ENCODE measurements at places on chromosomes 1 and 21.

DNA sequence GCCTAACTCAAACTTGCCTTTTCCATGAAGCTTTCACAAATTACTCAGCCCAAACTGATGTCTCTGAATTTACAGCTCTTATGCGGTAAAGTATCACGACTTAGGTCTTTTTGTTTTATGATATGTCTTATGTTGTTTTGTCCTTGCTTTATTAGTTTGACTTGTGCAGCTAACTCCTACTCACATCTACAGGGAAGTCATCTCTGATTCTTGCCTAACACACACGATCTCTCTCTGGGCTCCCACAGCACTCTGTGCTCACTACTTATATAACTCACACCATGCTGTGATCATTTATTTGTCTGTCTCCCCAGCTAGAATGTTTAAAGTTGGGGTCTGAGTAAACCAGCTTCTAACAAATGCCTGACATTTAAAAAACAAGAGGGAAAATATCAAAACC, 9.3 kb upstream of the PI4KB start:
- H3K4me1 ChIP-seq = peaks cover 10% of the 10 kb centered on the region
- no peak for DNase-seq
- no peaks in the 10 kb centered on the region for H3K36me3 ChIP-seq

GRCh38 chr1:166811691-166812090, 27.6 kb upstream of the POGK start:
- H3K4me3 ChIP-seq = no peak overlapping the region
- H3K4me1 ChIP-seq = no peaks in the 10 kb centered on the region
- peaks cover 14% of the 10 kb centered on the region for H3K27me3 ChIP-seq
- no peak overlapping the region for H3K27ac ChIP-seq

- no peak for DNase-seq
- H3K36me3 ChIP-seq = peaks cover 46% of the 10 kb centered on the region
- H3K4me1 ChIP-seq = peaks cover 71% of the 10 kb centered on the region
- H3K4me3 ChIP-seq = peak overlapping the region; percentile 99
- H3K27me3 ChIP-seq = no peaks in the 10 kb centered on the region
- peak overlapping the region; percentile 83 for H3K27ac ChIP-seq
These were observed 430 bp downstream of the BTG2 start for GRCh38 chr1:203305809-203306088.

- H3K27me3 ChIP-seq = no peaks in the 10 kb centered on the region
- DNase-seq = no peak
- H3K4me3 ChIP-seq = no peak overlapping the region
- H3K36me3 ChIP-seq = peaks cover 6% of the 10 kb centered on the region
- H3K27ac ChIP-seq = no peak overlapping the region
These were observed 22.0 kb downstream of the MRPL37 start for GRCh38 chr1:54221867-54222484.

DNA sequence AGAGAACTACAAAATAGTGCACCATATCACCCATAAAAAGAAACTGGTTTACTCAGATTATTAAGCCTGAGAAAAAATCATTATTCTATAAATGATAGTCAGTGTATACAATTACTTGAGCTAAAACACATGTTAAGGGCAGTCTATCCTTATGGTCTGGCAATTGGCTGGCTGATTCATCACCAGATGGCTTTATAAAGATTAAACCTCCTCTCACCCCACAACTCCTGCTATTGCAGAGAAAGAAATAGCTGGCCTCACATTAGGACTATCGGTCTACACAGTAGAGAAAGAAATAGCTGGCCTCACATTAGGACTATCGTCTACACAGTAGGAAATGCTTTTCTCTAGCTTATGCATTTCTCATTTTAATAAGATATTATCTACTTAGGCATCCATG, 21.2 kb downstream of the CEP170 start:
- H3K36me3 ChIP-seq = peaks cover 21% of the 10 kb centered on the region
- no peak for DNase-seq
- H3K27ac ChIP-seq = no peak overlapping the region
- no peaks in the 10 kb centered on the region for H3K27me3 ChIP-seq
- H3K4me3 ChIP-seq = no peak overlapping the region
- H3K4me1 ChIP-seq = peaks cover 12% of the 10 kb centered on the region

DNA sequence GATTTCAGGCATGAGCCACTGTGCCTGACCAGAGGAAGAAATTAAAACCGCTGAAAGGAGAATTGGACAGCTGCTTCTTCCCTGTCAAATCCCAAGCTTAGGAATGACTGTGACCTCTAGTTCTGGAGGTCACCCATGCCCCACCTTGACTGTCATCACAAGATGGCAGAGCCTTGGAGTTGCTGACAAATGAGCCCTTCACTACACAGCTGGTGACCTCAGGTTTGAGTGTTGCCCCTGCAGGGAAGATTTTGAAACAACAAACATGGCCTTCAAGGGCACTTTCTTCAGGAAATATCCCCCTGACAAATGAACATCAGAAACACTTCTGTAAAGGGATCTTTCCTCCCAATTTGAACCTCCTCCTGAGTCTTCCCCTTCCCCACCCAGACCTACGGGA, 6.9 kb upstream of the SLC45A3 start:
- H3K4me3 ChIP-seq = no peak overlapping the region
- no peak for DNase-seq
- no peak overlapping the region for H3K27ac ChIP-seq
- H3K27me3 ChIP-seq = peaks cover 14% of the 10 kb centered on the region

- H3K4me1 ChIP-seq = peaks cover 19% of the 10 kb centered on the region
- no peaks in the 10 kb centered on the region for H3K27me3 ChIP-seq
- no peaks in the 10 kb centered on the region for H3K36me3 ChIP-seq
These were observed 33.8 kb downstream of the GIPC2 start for GRCh38 chr1:78079580-78079979.

DNA sequence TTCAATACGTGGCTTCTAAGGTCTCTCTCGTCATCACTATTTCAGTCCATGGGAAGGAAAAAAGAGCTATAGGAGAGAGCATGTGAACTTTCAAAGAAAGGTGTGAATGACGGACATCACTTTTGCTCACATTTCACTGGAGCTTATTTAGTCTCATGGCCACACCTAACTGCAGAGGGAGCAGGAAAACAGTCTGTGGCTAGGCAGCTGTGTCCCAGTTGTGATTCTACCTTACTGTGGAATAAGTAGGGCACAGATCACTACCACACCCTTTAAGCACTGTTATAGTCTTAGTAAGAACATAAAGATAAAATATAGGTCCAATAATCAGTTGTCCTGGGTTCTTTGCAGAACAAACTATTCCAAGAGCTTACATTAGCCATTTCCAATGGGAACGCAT, 192.9 kb downstream of the NRIP1 start:
- no peaks in the 10 kb centered on the region for H3K36me3 ChIP-seq
- H3K27ac ChIP-seq = no peak overlapping the region
- peaks cover 6% of the 10 kb centered on the region for H3K4me1 ChIP-seq
- H3K27me3 ChIP-seq = no peaks in the 10 kb centered on the region

DNA sequence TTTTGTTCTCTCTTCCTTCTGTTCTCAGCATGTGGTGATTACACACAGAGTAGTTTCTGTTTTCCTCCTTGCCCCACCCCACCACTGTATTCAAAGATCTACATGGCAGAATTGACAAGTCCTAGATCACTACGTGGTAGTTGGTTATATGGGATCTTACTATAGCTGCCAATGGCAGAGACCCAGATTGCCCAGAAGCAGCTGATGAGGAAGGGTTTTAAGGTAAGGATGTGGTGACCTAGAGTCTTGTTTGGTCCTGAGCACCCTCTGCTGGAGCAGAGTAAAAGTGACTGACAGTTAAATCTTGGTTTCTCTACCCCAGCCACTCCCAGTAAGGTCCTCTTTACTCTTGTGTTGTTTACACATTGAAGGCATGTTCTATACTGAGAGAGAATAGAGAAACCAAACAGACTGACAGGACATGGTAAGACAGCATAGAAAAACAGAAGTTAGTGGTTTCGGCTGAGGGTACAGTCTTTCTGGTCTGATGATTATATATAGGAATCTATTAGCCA, 22.8 kb upstream of the STRIP1 start:
- peak overlapping the region; percentile 43 for H3K27ac ChIP-seq
- peak; percentile 29 for DNase-seq
- H3K36me3 ChIP-seq = peaks cover 27% of the 10 kb centered on the region
- no peaks in the 10 kb centered on the region for H3K4me1 ChIP-seq
- no peaks in the 10 kb centered on the region for H3K27me3 ChIP-seq

- no peak overlapping the region for H3K27ac ChIP-seq
- H3K27me3 ChIP-seq = no peaks in the 10 kb centered on the region
These were observed 256.5 kb downstream of the FGGY start for GRCh38 chr1:59553371-59553770.

- peaks cover 7% of the 10 kb centered on the region for H3K36me3 ChIP-seq
- H3K27me3 ChIP-seq = no peaks in the 10 kb centered on the region
- peaks cover 35% of the 10 kb centered on the region for H3K4me1 ChIP-seq
These were observed 90.2 kb downstream of the TGFBR3 start for GRCh38 chr1:91795591-91796389.

DNA sequence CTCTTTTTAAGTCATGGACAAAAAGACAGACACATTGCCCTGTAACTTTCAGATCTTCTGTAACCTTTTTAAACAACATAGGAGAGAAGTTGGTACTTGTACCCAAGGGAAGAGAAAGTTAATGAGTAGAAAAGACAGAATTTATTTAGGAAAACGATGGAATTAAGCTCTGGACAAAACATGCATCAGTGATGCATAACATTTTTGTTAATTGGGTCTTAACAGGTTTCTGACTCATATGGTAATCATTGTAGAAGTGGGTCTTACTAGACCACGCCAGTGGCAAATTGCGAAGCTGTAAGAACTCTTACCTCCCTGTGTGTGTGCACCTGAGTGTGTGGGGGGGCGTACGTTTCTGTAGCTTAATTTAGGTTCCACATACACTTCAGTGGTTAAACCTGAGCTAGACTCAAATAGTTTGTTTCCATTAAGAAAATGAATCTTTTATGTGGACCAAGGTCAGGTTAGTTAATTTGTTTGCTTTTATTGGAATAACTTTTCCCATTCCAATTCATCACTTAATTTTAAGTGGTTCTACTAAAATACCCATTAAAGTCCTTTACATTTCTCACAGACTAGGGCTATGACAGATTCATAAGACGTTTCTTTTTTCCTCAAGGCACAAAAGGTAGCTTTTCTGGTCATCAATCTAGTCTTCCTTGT, 48.1 kb downstream of the NFIA start:
- H3K4me1 ChIP-seq = peaks cover 7% of the 10 kb centered on the region
- H3K27me3 ChIP-seq = peaks cover 6% of the 10 kb centered on the region
- no peaks in the 10 kb centered on the region for H3K36me3 ChIP-seq
- no peak overlapping the region for H3K4me3 ChIP-seq

GRCh38 chr1:2242814-2243725, 15.0 kb downstream of the SKI start:
- H3K27me3 ChIP-seq = no peaks in the 10 kb centered on the region
- peak overlapping the region; percentile 8 for H3K4me3 ChIP-seq
- peaks cover 5% of the 10 kb centered on the region for H3K36me3 ChIP-seq
- peaks cover 89% of the 10 kb centered on the region for H3K4me1 ChIP-seq

GRCh38 chr1:10671090-10671489, 125.4 kb downstream of the CASZ1 start:
- H3K36me3 ChIP-seq = no peaks in the 10 kb centered on the region
- no peak overlapping the region for H3K4me3 ChIP-seq

- DNase-seq = no peak
- H3K27me3 ChIP-seq = no peaks in the 10 kb centered on the region
- H3K4me3 ChIP-seq = no peak overlapping the region
- peak overlapping the region; percentile 39 for H3K27ac ChIP-seq
- H3K36me3 ChIP-seq = no peaks in the 10 kb centered on the region
These were observed 86.2 kb downstream of the DTL start for GRCh38 chr1:212121779-212122178.

- H3K4me3 ChIP-seq = no peak overlapping the region
- DNase-seq = no peak
- no peaks in the 10 kb centered on the region for H3K4me1 ChIP-seq
- no peaks in the 10 kb centered on the region for H3K36me3 ChIP-seq
- H3K27ac ChIP-seq = no peak overlapping the region
These were observed 31.5 kb downstream of the XCL1 start for GRCh38 chr1:168607872-168608428.

- no peaks in the 10 kb centered on the region for H3K36me3 ChIP-seq
- DNase-seq = no peak
- peaks cover 5% of the 10 kb centered on the region for H3K4me1 ChIP-seq
- H3K27ac ChIP-seq = no peak overlapping the region
- H3K4me3 ChIP-seq = no peak overlapping the region
- H3K27me3 ChIP-seq = peaks cover 22% of the 10 kb centered on the region
These were observed 5.1 kb downstream of the PODN start for GRCh38 chr1:53066891-53067738.

DNA sequence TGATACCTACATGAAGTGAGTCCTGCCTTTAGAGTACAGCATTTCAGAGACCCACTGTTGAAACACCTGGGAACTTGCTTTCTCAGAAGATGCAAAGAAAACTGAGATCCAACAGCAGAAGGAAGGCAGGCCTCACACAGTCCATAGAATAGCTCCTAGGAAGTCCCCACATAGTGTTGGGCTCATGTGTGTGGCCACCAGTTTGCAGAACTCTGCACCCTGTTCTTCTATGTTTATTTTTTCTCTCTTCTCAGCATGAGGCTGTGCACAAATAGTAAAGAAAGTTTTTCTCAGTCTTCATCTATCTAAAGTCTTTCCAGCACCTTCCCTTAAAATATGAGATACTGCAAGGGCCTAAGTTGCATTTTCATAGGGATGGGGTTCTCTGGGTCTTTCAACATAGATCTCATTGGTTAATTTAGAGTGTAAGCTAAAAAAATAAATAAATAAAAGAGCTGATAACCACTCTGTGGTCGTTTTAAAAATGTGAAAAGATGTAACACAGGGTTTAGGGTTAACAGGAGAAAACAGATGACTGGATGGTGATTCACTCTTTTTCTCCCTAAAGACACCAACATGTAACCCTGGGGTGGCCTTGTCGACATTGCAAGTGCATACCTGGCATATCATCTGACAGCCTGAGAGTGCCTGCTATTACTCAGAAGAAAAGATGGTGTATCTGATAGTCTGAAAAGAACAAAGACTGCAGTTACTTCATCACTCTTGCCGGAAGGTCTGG, 94.6 kb downstream of the ZC3H11B start:
- H3K4me1 ChIP-seq = no peaks in the 10 kb centered on the region
- peaks cover 7% of the 10 kb centered on the region for H3K27me3 ChIP-seq
- peak overlapping the region; percentile 26 for H3K27ac ChIP-seq
- H3K36me3 ChIP-seq = no peaks in the 10 kb centered on the region
- peak; percentile 1 for DNase-seq
- H3K4me3 ChIP-seq = no peak overlapping the region

DNA sequence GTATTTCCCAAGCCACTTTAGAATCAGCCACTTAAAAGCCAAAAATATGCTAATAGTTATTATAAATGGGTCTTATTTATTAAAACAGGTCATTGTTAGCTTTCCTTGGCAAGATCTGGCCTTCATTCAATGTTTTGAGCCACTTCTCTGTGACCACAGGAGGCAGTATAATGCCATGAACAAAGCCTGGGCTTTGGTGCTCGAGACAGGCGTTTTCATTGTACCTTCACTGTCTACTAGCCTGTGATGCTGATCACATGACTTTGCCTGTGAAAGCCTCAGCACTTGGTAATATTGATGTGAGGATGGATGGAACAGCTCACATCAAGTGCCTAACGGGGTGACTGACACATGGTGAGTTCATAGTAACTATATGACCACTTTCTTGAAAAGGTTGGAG, 217.0 kb downstream of the RWDD3 start:
- peaks cover 3% of the 10 kb centered on the region for H3K36me3 ChIP-seq
- H3K27ac ChIP-seq = no peak overlapping the region
- no peaks in the 10 kb centered on the region for H3K27me3 ChIP-seq
- DNase-seq = no peak

Data from activated T-cell treated with anti-CD3 and anti-CD28 coated beads, Interleukin-2, amount 50 U/mL, for 72 hours (primary cell).